ENCODE measurements at places on chromosomes 13 and 19. TPM values are rescaled to one million over a fixed set of nuclear protein-coding genes. Genes with fewer than 3 reads are reported as not detected.

DNA sequence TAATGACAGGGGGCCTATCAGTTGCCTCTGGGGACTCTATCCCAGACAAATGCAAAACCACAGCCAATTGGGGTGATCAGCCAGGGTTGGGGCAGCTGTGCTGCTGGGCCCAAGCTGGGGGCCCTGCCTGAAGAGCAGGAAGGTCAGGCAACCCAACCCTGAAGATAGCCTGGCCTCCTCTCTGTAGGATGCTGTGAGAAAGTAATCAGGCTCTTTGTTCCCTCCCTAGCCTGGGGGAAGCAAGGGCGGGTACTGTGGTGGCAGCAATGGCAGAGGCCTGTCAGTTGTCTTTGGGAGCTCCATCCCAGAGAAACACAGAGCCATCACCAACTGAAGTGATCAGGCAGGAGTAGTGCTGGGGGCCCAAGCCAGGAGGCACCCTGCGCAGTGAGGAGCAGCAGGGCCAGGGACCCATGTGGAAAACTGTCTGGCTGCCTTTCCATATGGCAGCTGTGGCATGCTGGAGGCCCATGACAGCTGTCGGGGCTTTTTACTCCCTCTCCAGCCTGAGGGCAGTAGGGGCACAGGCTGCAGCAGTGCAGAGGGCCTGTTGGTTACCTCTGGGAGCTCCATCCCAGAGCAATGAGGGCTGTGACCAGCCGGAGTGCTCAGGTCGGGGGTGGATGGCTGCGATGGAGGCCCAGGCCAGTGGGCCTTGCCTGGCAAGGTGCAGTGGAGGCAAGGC lies 73.6 kb upstream of the ATP12A start:
- no peak for DNase-seq

GRCh38 chr19:51811344-51811743 lies 16.4 kb downstream of the FPR3 start:
- peak; percentile 16 for DNase-seq

SHC2 gene
- 6.3 TPM for total RNA-seq

PNMA8C gene
- not detected for total RNA-seq

Data from transverse colon (tissue), 4 donors.